ENCODE measurements at places on chromosomes 4 and X. TPM values are rescaled to one million over a fixed set of nuclear protein-coding genes. Genes with fewer than 3 reads are reported as not detected.

The RPS6KA3 gene
- total RNA-seq, result 58.8 TPM

The CT55 gene
- total RNA-seq, result not detected

The GPRASP3 gene
- 0.88 TPM for total RNA-seq

The TRAPPC11 gene
- total RNA-seq, result 33.7 TPM

The ZDHHC9 gene
- 13.6 TPM for total RNA-seq

The SPACA5 gene
- not detected for total RNA-seq

The XAGE1A gene
- total RNA-seq, result not detected

The GJB1 gene
- not detected for total RNA-seq

The BGN gene
- total RNA-seq, result not detected

The PWWP3B gene
- not detected for total RNA-seq

The ARMCX1 gene
- 0.20 TPM for total RNA-seq

DNA sequence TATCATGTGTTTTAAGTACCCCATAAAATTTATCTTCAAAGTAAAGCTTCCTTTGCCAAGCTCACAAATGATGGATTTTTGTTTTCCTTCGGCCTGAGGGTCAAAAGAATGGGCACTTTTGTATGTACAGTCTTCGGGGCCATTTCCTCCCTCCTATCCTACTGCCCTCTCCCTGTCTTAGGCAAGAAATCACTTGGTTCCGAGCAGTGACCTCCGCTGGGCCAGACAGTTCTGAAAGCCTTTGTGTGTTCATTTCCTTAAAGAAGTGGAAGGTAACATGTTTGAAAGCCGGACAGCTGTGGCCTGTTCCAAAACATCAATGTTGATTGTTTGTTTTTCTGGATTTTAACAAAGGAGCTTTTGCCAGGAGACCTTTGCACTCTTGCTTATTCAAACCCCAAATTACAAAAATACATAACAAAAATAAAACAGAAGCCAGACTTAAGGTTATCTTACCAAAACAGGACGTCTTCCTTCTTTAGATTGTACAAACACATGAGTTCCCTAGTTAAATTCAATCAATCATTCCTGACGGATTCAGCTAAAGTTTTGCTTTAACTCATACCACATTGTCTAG, 110.6 kb upstream of the LIMCH1 start:
- DNase-seq, result no peak

- no peak for DNase-seq
Measured at GRCh38 chrX:110381216-110381615, 22.6 kb downstream of the RTL9 start.

- DNase-seq, result no peak
Measured at GRCh38 chr4:8211251-8211650, 12.2 kb downstream of the SH3TC1 start.

GRCh38 chr4:67721770-67722597, 21.0 kb upstream of the UBA6 start:
- DNase-seq, result no peak

DNA sequence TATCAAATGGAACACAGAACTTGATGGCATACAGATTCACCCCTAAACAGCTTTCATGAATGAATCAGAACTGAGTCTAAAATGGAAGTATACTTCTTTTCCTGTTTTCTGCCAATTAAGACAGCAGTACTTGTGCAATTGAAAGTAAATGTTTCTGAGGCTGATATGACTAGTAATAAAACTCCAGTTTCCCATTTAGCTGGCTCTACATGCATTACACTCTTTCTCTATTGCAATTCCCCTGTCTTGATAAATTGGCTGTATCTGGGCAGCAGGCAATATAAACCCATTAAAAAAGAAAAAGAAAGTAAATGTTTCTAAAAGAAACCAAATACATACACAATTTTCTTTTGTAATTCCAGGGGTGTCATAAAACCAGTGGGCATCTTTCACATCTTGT, 4.6 kb downstream of the NOA1 start:
- no peak for DNase-seq

- DNase-seq, result no peak
Measured at GRCh38 chr4:85603437-85604336, 128.7 kb downstream of the ARHGAP24 start.

- no peak for DNase-seq
Measured at GRCh38 chr4:78601013-78601412, 49.4 kb downstream of the ANXA3 start.

DNA sequence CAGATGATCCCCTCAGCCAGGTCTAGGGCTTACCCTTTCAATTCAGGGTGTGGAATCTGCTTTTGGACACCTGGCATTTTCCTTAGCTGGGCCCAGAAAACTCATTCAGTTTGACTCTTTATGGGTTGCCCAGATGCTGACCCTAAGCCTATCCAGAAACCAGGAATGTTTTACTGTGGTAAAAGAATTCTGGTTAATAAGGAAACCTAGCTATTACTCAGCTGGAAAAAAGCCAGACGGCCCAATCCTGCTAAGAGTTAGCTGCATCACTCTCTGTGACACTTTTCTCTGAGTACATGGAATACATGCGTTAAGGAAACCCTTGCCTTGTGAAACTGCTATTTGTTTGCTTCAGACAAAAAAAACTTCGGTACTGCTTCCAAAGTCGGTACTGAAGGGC, 28.0 kb downstream of the ING2 start:
- no peak for DNase-seq

- DNase-seq, result no peak
Measured at GRCh38 chrX:16518131-16518530, 131.8 kb upstream of the S100G start.

DNA sequence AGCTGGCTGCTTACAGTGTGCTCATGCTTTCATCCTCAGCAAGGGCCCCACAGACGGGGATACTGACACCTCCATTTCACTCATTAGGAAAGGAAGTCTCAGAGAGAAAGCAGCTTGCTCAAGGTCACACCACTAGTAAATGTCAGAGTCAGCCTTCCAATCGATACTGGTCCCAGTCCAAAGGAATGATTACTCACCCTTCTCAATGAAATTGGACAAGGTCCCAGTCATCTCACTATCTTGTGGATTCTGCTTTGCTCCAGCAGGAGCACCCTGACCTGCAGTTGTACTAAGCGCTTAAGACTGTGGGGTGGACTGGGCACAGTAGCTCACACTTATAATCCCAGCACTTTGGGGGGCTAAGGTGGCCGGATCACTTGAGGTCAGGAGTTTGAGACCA, 132.2 kb upstream of the SLC34A2 start:
- no peak for DNase-seq

GRCh38 chr4:72286185-72286584, 254.4 kb downstream of the NPFFR2 start:
- DNase-seq, result no peak

GRCh38 chrX:13047759-13048158, 3.3 kb upstream of the FAM9C start:
- no peak for DNase-seq

DNA sequence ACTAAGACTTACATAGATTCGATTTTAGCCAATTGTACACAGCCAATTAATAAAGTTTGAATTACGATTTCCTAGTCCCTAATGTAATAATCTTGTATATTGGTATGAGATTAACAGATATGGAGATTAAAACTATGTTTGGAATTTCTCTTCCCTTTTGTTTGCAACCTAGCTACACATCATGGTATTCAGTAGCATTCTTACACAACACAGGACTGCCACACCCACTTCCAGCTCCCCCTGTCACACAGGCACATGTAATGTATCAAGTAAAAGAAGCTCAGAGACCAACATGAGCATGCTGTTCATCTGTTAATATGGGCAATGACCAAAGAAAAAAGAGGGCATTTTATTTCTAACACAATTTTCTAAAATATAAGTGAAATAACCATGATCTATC, 12.8 kb downstream of the SLC6A14 start:
- DNase-seq, result no peak

Data from activated T-helper 1 cell treated with anti-CD3 and anti-CD28 coated beads, Interleukin-12 subunit alpha, Interleukin-12 subunit beta, Interleukin-2, Interleukin-4 antibody, amounts not matched to agents 30 ng/mL and 10 ng/mL and 1 ng/mL, durations not matched to agents 14 hours and 24 hours and 36 hours (primary cell).